ENCODE measurements at places on chromosomes 12 and 14.

- no peaks in the 10 kb centered on the region for H3K4me1 ChIP-seq
- H3K27ac ChIP-seq: no peak overlapping the region
- no peaks in the 10 kb centered on the region for H3K36me3 ChIP-seq
- H3K27me3 ChIP-seq: no peaks in the 10 kb centered on the region
- no peak for DNase-seq
Measured at GRCh38 chr12:79381248-79382208, 309.2 kb downstream of the PAWR start.

GRCh38 chr12:98955284-98955683, 310.2 kb downstream of the APAF1 start:
- DNase-seq: no peak
- no peaks in the 10 kb centered on the region for H3K4me1 ChIP-seq
- H3K36me3 ChIP-seq: no peaks in the 10 kb centered on the region
- H3K27ac ChIP-seq: no peak overlapping the region

DNA sequence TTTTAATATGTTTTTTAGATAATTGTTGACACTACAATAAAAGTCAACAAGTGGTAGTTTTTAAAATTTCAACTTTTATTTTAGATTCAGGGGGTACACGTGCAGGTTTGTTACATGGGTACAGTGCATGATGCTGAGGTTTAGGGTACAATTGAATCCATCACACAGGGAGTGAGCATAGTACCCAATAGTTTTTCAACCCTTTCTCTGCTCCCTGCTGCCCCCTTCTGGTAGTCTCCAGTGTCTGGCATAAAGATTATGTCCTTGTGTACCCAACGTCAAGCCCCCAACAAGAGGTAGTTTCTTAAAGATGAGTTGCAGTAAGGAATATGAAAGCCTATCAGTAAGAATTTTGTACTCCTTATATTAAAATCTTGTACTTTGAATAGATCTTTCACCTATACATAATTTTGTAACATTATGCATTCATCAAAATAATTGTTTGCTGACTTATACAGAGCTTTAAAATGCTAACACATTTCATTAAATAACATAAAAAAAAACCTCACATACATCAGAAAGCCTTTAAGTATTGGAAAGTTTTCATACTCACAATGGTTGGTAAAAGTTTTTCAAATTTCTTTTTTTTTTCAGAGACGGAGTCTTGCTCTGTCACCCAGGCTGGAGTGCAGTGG, 5.4 kb upstream of the RALGAPA1 start:
- H3K27ac ChIP-seq: no peak overlapping the region
- DNase-seq: peak; percentile 83
- no peaks in the 10 kb centered on the region for H3K36me3 ChIP-seq
- no peak overlapping the region for H3K4me3 ChIP-seq

GRCh38 chr12:105321125-105321524, 9.4 kb upstream of the C12orf75 start:
- no peaks in the 10 kb centered on the region for H3K36me3 ChIP-seq
- no peak overlapping the region for H3K27ac ChIP-seq
- H3K27me3 ChIP-seq: peaks cover 11% of the 10 kb centered on the region
- no peak overlapping the region for H3K4me3 ChIP-seq
- H3K4me1 ChIP-seq: peaks cover 34% of the 10 kb centered on the region
- DNase-seq: no peak

- no peak for DNase-seq
- H3K27me3 ChIP-seq: no peaks in the 10 kb centered on the region
- no peak overlapping the region for H3K27ac ChIP-seq
- peaks cover 22% of the 10 kb centered on the region for H3K4me1 ChIP-seq
Measured at GRCh38 chr12:45204757-45205156, 11.1 kb upstream of the ANO6 start.

DNA sequence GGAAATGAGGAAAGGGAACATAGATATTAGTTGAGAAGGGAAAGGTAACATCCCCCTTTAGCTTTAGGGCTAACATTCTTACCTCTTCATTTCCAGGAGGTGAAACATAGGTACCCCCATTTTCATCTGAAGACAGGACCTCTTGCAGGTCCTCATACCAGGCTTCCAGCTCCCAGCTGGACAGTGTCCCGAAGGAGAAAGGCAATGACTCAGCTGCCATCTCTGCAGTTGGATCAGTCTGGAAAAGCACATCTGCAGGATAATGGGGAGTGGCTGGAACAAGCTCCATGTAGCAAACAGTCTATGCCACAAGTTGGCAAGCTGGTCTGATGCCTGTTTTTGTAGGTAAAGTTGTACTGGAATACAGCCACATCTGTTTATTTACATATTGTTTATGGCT, 3.1 kb downstream of the DDIT3 start:
- no peak for DNase-seq
- peak overlapping the region; percentile 99 for H3K27ac ChIP-seq
- no peak overlapping the region for H3K4me3 ChIP-seq
- peaks cover 37% of the 10 kb centered on the region for H3K4me1 ChIP-seq

DNA sequence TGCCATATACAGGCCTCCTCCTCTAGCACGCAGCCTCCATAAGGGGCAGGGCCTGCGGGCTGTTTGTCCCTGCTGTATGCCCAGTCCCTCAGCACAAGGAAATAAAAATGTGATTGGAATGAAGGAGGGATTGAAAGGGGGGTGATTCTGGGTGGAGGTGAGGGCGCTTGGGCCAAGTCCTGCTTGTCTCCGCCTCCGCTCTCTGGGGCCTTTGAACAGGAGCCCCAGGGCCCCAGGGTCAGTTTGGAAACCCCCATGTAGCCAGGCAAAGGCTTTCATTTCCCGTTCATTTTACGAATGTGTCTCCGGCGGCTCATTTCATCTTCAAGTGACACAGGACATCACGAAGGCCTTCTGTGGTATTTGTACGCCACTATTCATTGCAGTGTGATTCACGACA, 4.5 kb upstream of the CACNA2D4 start:
- peaks cover 6% of the 10 kb centered on the region for H3K27me3 ChIP-seq
- no peak overlapping the region for H3K4me3 ChIP-seq
- peaks cover 10% of the 10 kb centered on the region for H3K4me1 ChIP-seq
- H3K36me3 ChIP-seq: no peaks in the 10 kb centered on the region

DNA sequence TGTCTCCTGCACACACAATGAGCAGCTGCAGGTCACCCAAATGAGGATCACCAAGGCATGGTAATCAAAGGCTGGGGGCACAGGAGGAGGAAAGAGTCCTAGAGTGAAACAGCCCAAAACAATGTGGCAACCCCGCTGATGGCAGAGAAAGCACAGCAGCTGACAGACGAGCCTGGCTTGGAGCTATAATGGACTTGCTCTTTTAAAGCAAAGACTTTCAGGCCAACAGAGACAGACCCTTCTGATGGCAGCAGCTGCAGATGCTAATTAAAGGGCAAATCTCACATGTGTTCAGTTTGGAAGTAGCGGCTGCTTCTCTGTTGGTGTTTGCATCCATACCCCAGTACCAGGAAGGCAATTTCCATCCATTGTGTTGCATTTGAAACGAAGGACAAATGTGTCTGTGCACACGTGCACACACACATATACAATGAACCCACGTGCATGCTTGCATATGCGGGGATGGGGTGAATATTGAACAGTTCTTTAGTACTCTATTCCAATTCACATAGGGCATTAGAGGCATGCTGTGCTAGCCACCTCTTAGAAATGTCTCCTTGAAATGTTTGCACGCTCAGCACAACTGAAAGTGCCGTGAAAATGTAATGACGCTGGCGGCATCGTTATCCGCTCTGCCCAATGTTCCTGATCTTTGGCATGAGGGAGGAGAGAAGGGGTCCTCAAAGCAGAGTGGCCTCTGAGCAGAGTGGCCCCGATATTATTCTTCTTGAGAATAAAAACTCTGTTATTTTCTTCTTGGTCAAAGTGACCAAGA, 38.1 kb downstream of the CIT start:
- DNase-seq: no peak
- H3K4me3 ChIP-seq: no peak overlapping the region
- no peak overlapping the region for H3K27ac ChIP-seq
- peaks cover 23% of the 10 kb centered on the region for H3K36me3 ChIP-seq
- no peaks in the 10 kb centered on the region for H3K4me1 ChIP-seq
- no peaks in the 10 kb centered on the region for H3K27me3 ChIP-seq

DNA sequence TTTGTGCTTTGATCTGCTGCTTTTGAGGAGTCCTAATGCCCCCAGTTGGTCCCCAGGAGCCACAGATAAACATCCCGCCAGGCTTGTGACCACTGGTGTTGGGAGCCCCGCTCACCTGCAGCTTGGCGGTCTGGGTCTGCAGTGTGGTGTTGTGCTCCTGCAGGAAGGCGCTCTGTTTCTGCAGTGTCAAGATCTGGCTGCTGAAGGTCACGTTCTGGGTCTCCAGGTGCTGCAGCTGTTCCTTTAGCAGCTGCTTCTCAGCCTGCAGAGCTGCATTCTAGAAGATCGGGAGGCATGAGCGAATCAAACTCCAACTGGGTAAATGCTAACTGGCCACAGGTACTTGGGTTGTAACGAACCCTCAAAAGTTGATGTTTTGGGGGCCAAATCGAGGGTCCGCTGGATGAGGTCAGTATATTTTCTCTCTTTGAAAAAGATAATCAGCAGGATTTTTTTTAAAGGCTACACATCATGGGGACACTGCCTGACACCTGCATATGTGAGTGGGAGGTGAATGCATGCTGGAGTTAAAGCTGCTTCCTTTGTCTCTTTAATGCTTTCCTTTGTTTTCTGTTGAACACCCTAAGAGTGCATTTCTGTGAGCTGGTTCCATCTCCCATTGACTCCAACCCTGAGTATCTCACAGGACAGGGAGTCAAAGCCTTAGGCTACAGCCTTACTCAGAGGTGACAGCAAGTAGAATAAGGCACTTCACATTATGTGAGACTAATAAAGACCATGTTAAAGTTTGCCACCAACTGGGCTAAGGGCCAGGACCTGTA, 61.3 kb upstream of the GPR68 start:
- H3K4me3 ChIP-seq: no peak overlapping the region
- peaks cover 21% of the 10 kb centered on the region for H3K36me3 ChIP-seq
- peaks cover 60% of the 10 kb centered on the region for H3K4me1 ChIP-seq
- H3K27ac ChIP-seq: peak overlapping the region; percentile 13

GRCh38 chr14:74954947-74955228, 509 bp downstream of the PGF start:
- H3K27me3 ChIP-seq: peaks cover 14% of the 10 kb centered on the region
- H3K4me1 ChIP-seq: no peaks in the 10 kb centered on the region
- no peaks in the 10 kb centered on the region for H3K36me3 ChIP-seq
- H3K27ac ChIP-seq: no peak overlapping the region

- H3K4me1 ChIP-seq: peaks cover 29% of the 10 kb centered on the region
- DNase-seq: no peak
- peaks cover 10% of the 10 kb centered on the region for H3K27me3 ChIP-seq
- no peak overlapping the region for H3K4me3 ChIP-seq
- no peak overlapping the region for H3K27ac ChIP-seq
Measured at GRCh38 chr14:52042371-52043289, 26.2 kb downstream of the NID2 start.

- H3K4me1 ChIP-seq: peaks cover 52% of the 10 kb centered on the region
- DNase-seq: no peak
- H3K36me3 ChIP-seq: peaks cover 3% of the 10 kb centered on the region
- peak overlapping the region; percentile 72 for H3K27ac ChIP-seq
Measured at GRCh38 chr14:61578745-61579144, 116.6 kb upstream of the HIF1A start.

- H3K36me3 ChIP-seq: no peaks in the 10 kb centered on the region
- H3K27me3 ChIP-seq: no peaks in the 10 kb centered on the region
- no peak overlapping the region for H3K4me3 ChIP-seq
- no peaks in the 10 kb centered on the region for H3K4me1 ChIP-seq
- no peak for DNase-seq
Measured at GRCh38 chr12:18368594-18368993, 107.3 kb downstream of the PIK3C2G start.

DNA sequence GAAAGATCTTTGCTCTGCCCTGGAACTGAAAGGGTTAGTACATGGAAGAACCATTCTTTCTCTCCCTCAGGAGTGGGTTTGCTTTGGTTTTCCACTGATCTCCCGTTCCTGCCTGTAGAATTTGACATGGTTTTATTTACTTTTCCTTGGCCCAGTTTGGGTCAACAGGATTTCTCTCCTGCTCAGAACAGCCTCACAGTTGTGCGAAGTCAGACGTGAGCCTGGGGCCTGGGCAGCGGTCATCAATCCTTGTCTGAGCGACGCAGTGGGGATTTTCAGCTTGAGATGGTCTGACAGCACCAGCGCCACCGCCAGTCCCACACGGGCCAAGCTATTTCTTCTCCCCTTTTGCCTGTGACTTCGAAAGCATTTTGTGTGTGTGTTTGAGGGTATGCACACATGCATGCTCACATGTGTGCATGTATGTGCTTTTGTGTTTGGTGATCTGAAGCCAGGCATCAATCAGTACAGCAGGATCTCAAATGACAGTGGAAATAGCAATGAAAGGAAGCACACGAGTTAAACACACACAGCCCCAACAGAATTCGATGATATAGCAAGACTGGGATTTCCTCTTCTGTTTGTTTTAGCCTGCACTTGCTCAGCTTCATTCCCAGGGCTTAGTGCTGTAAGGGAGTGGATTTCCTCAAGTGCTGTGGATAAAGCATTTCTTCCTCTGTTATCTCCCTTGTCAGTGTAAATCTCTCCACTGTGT, 58.3 kb downstream of the SMOC1 start:
- no peaks in the 10 kb centered on the region for H3K36me3 ChIP-seq
- H3K27me3 ChIP-seq: peaks cover 58% of the 10 kb centered on the region
- H3K4me3 ChIP-seq: no peak overlapping the region
- H3K27ac ChIP-seq: no peak overlapping the region

- no peaks in the 10 kb centered on the region for H3K36me3 ChIP-seq
- H3K27me3 ChIP-seq: no peaks in the 10 kb centered on the region
- no peaks in the 10 kb centered on the region for H3K4me1 ChIP-seq
- no peak overlapping the region for H3K27ac ChIP-seq
- H3K4me3 ChIP-seq: no peak overlapping the region
Measured at GRCh38 chr12:4586500-4586899, 24.5 kb downstream of the DYRK4 start.

GRCh38 chr14:105093038-105093430, 27.8 kb upstream of the GPR132 start:
- H3K4me3 ChIP-seq: peak overlapping the region; percentile 78
- H3K27ac ChIP-seq: peak overlapping the region; percentile 55
- DNase-seq: peak; percentile 80
- no peaks in the 10 kb centered on the region for H3K36me3 ChIP-seq

GRCh38 chr12:54579696-54580333, 8.6 kb downstream of the PPP1R1A start:
- no peaks in the 10 kb centered on the region for H3K36me3 ChIP-seq
- peaks cover 8% of the 10 kb centered on the region for H3K4me1 ChIP-seq
- peaks cover 19% of the 10 kb centered on the region for H3K27me3 ChIP-seq
- no peak overlapping the region for H3K4me3 ChIP-seq
- peak; percentile 86 for DNase-seq

DNA sequence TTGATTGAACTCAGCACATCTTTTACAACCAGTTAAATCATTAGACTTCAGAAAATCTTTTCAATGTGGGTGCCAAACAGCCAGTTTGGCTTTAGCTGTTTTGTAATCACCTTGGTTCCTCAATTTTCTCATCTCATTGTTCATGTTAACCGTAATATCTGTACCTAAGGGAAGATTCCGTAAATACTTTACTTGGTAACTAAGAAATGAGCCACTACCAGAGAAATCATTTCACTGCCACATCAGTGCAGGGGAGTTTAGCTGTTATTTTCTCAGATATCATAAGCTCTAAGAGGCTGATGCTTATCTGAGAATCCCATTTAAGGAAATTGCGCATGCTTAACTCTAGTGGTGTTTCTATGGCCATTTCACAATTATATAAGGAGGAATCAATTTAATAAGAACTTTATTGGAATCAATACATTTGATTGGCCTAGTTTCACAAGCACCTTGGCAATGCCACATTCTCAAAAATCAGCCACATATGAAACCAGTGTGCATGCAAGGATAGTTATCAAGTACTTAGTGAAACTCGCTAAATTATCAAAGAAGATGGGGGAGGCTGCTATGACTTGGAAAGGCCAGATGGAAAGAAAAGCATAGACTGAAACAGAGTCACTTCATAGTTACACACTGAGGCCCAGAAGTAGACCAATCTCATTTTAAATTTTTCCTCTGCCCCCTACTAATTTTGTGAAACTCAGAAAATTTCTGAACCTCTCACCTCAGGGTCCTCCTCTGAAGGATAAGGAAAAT, 28.1 kb upstream of the IL22 start:
- peaks cover 35% of the 10 kb centered on the region for H3K27me3 ChIP-seq
- H3K4me1 ChIP-seq: peaks cover 46% of the 10 kb centered on the region
- DNase-seq: no peak

Data from activated T-cell treated with anti-CD3 and anti-CD28 coated beads, Interleukin-2, amount 50 U/mL, for 72 hours (primary cell).